ENCODE measurements at places on chromosomes 5 and 9.

GRCh38 chr9:2489838-2490314, 131.7 kb upstream of the VLDLR start:
- no peak overlapping the region for H3K4me3 ChIP-seq
- no peaks in the 10 kb centered on the region for H3K4me1 ChIP-seq
- DNase-seq, result no peak
- H3K36me3 ChIP-seq, result no peaks in the 10 kb centered on the region

- DNase-seq, result no peak
- no peaks in the 10 kb centered on the region for H3K36me3 ChIP-seq
- H3K4me3 ChIP-seq, result no peak overlapping the region
- H3K27ac ChIP-seq, result no peak overlapping the region
- H3K27me3 ChIP-seq, result no peaks in the 10 kb centered on the region
These were observed 500.0 kb upstream of the C9orf72 start for GRCh38 chr9:28073270-28073669.

DNA sequence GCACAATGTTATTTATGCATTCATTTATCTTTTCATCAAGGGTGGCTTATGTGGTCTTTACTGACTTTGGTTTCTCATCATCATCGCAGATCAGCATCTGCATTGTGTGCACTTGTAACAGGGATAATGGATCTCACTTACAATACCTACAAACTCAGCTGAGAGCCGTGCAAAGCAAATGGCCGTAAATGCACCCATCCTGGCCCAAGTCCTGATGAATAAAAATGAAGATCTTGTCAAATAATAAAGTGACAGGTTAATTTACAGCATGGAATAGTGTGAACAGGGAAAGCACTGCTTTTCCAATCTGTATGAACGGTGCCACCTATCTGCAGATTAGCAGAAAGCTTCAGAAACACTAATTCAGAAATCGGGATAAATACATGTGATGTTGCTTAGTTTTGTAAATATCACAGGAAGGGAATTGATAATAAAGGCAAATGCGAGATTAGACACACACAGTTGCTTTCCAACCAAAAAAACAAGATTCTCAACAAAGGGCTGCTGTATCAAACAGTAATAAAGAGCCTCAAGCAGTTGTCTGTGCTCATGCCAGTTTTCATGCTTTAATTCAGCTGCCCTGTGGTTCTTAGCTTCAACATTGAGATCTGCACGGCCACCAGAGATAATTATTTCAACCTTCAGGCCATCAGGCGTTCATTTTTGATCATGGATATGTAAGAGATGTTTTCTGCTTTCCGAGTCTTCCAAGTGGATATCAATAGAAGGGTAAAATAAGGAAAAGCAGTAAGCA, 153.4 kb upstream of the POU5F2 start:
- no peak for DNase-seq
- H3K4me1 ChIP-seq, result no peaks in the 10 kb centered on the region
- no peak overlapping the region for H3K27ac ChIP-seq
- H3K27me3 ChIP-seq, result no peaks in the 10 kb centered on the region
- H3K4me3 ChIP-seq, result no peak overlapping the region
- H3K36me3 ChIP-seq, result no peaks in the 10 kb centered on the region

GRCh38 chr9:114272739-114273431, 50.0 kb upstream of the ORM1 start:
- H3K27me3 ChIP-seq, result no peaks in the 10 kb centered on the region
- no peak overlapping the region for H3K4me3 ChIP-seq
- H3K27ac ChIP-seq, result peak overlapping the region; percentile 0

- DNase-seq, result no peak
- H3K4me1 ChIP-seq, result no peaks in the 10 kb centered on the region
- no peak overlapping the region for H3K27ac ChIP-seq
- H3K4me3 ChIP-seq, result no peak overlapping the region
- peaks cover 12% of the 10 kb centered on the region for H3K27me3 ChIP-seq
These were observed 145.7 kb upstream of the DAB2 start for GRCh38 chr5:39570403-39571027.

DNA sequence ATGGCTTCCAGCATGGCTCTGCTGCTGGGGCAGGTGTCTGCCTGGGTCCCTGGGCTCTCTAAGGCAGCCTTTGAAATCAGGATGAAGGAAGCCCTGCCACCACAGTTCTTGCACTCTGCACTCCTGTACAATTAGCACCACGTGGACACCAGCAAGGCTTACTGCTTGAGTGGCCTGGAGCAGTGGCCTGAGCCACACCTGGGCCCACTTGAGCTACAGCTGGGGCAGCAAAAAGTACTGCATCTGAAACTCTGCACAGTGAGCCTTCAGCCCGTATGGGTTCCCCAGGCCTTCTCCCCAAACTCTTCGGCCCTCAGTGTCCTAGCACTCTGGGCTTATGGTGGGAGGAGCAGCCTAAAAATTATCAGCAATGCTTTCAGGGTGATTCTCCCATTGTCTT, 8.0 kb upstream of the INIP start:
- H3K27ac ChIP-seq, result no peak overlapping the region
- no peak overlapping the region for H3K4me3 ChIP-seq
- no peaks in the 10 kb centered on the region for H3K27me3 ChIP-seq
- H3K4me1 ChIP-seq, result no peaks in the 10 kb centered on the region
- no peak for DNase-seq
- H3K36me3 ChIP-seq, result no peaks in the 10 kb centered on the region

DNA sequence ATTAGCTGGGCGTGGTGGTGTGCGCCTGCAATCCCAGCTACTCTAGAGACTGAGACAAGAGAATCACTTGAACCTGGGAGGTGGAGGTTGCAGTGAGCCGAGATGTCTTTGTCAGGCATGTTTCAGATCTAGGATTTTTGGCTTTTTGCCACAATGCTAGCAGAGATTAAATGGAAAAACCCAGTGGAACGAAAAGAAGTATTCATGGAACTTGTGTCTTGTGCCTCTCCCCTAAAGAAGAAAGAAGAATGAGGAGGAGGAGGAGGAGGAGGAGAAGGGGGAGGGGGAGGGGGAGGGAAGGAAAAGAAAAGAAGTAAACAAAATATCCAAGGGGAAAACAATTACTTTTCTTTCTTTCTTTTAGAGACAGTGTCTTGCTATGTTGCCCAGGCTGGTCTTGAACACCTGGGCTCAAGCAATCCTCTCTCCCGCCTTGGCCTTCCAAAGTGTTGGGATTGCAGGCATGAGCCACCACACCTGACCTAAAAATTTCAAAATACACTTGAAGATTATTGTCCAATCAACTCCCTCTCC, 106.0 kb downstream of the ARRDC3 start:
- H3K4me3 ChIP-seq, result no peak overlapping the region
- peaks cover 4% of the 10 kb centered on the region for H3K4me1 ChIP-seq
- no peak overlapping the region for H3K27ac ChIP-seq
- no peaks in the 10 kb centered on the region for H3K36me3 ChIP-seq

GRCh38 chr9:71830153-71830552, 61.8 kb upstream of the CEMIP2 start:
- H3K4me3 ChIP-seq, result no peak overlapping the region
- H3K27ac ChIP-seq, result no peak overlapping the region
- no peaks in the 10 kb centered on the region for H3K36me3 ChIP-seq
- no peaks in the 10 kb centered on the region for H3K27me3 ChIP-seq
- no peaks in the 10 kb centered on the region for H3K4me1 ChIP-seq

DNA sequence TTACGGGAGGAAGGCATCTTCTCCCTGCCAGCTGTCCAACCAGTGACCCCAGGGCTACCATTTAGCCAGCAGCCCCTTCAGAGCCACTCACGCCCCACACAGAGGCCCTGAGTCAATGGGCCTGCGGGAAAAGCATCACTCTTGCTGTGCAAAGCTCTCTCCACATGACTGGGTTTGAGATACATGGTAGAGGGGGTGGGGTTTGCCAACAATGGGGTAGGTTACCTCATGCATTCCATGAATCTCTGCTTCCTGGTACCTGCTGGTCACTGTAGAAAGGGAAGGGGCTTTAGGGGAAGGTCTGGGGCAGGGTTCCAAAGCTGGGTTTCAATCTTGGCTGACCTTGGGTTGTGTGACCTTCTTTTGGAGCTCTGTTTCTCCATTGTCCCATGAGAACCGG, 22.9 kb upstream of the TTLL11 start:
- H3K27ac ChIP-seq, result no peak overlapping the region
- no peak for DNase-seq
- peaks cover 7% of the 10 kb centered on the region for H3K27me3 ChIP-seq
- no peak overlapping the region for H3K4me3 ChIP-seq
- no peaks in the 10 kb centered on the region for H3K4me1 ChIP-seq

DNA sequence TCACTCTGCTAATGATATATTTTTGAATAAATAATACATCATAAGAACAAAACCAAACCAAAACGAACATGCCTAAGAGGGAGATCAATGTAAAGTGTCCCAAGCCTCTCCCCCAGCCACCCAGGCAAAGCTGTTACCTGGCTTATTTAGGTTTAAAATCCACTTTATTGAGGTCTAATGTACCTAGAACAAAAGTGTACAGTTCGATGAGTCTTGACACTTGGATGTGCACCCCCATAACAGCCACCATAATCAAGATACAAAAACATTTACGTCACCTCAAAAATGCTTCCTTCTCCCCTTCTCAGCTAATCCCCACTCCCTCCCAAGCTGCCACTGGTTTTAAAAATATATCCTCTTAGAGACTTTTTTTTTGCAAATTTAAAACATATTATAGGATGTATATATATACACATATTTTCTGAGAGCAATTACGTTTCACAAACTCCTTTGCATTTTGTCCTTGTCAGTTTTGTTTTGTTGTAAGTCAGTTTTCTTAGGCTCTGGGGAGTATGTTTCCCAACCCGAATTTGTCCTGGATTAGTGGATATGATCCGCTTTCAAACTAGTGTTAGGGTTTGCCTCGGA, 8.3 kb upstream of the NKX2-5 start:
- peaks cover 11% of the 10 kb centered on the region for H3K4me1 ChIP-seq
- DNase-seq, result no peak
- H3K36me3 ChIP-seq, result no peaks in the 10 kb centered on the region
- peak overlapping the region; percentile 13 for H3K4me3 ChIP-seq

GRCh38 chr5:178572617-178573016, 17.6 kb downstream of the COL23A1 start:
- DNase-seq, result no peak
- H3K4me1 ChIP-seq, result peaks cover 13% of the 10 kb centered on the region
- no peaks in the 10 kb centered on the region for H3K36me3 ChIP-seq
- H3K4me3 ChIP-seq, result no peak overlapping the region
- peaks cover 40% of the 10 kb centered on the region for H3K27me3 ChIP-seq

DNA sequence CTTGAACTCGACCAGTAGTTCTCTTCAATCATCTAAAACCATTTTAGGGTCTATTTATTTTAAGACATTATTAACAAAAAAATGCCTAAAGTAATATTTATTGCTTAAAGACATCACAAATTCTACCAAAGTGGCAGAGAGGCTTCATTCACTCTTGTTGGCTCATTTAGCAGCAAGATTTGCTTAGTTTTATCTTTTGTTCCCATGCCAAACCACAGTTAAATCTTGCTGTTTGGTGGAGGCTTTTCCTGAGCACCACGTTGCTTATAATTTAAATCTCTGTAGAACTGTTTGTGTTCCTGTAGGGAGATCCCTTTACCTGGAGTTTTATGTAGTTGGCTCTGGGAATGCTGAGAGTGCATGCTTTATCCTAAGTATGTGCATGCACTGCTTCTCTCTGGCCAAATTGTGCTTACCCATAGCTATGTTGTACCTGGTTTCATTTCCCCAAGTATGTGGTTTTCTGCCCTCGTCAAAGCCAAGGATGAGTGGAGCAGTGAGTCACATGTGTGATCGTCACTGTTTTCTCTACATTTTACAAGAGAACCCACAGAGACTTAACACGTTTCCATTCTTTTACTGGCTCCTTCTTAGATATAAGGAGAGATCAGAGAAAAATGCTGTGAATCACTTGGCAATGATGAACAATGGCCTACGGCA, 42.1 kb upstream of the MAST4 start:
- no peak overlapping the region for H3K27ac ChIP-seq
- no peak for DNase-seq
- no peak overlapping the region for H3K4me3 ChIP-seq
- no peaks in the 10 kb centered on the region for H3K36me3 ChIP-seq

GRCh38 chr9:119722384-119722783, 353.1 kb upstream of the BRINP1 start:
- H3K27me3 ChIP-seq, result no peaks in the 10 kb centered on the region
- no peak overlapping the region for H3K4me3 ChIP-seq
- H3K4me1 ChIP-seq, result no peaks in the 10 kb centered on the region
- H3K27ac ChIP-seq, result no peak overlapping the region
- no peaks in the 10 kb centered on the region for H3K36me3 ChIP-seq

DNA sequence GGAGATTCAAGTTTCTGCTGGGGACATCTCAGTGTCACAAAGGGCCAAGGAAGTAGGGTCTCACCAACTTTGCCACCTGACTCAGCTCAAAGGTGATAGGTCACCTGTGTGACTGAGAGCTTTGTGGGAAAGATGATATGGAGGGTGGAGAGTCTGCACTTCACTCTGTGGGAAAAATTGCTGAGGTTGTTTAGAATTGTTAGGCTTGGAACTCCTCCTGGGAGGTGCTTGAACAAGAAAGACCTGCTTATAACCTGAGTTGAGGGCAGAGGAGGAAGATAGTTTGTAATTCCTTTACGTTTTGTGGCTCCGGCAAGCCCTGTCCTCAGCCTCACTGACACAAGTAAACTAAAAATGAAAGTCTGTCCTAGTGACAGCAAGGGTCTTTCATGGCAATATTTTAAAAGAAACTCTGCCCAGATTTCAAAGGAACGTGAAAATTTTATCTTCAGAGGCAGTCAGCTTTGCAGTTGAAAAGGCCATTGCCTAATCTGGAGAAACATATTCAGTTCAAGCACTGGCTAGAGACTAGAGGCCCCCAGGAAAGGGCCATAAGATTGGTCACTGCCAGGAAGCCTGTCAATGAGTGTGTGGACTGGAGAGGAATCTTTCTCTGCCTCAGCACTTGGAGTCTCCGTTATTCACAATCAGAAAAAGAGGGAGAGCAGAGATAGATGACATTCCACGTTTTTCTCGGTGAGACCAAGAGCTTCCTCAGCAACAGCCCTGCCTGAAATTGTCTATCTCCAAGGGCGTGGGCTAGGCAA, 23.2 kb downstream of the PCDHAC2 start:
- no peaks in the 10 kb centered on the region for H3K36me3 ChIP-seq
- no peaks in the 10 kb centered on the region for H3K4me1 ChIP-seq
- H3K27ac ChIP-seq, result no peak overlapping the region
- H3K27me3 ChIP-seq, result no peaks in the 10 kb centered on the region

GRCh38 chr5:136070486-136071285, 41.9 kb downstream of the TGFBI start:
- no peak overlapping the region for H3K4me3 ChIP-seq
- no peak for DNase-seq

DNA sequence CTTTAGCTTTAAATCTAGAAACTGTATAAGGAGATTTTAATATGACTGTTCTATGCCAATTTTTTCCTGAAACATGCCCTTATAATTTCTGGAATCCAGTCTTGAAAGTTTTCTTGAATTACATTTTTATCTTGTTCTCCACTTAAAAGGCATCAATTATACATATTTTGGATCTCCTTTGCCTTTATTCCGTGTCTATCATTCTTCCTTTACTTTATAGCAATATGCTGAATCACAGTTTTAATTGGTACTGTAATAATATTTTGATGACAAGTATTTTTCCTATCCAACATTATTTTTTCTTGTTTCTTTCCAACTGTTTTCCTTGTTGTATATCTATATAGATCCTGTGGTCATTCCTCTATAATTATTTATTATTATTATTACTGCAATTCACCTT, 361.2 kb downstream of the PIK3R1 start:
- no peaks in the 10 kb centered on the region for H3K27me3 ChIP-seq
- H3K4me1 ChIP-seq, result no peaks in the 10 kb centered on the region
- H3K4me3 ChIP-seq, result no peak overlapping the region
- H3K27ac ChIP-seq, result no peak overlapping the region
- H3K36me3 ChIP-seq, result no peaks in the 10 kb centered on the region

- H3K27me3 ChIP-seq, result no peaks in the 10 kb centered on the region
- H3K4me1 ChIP-seq, result no peaks in the 10 kb centered on the region
- no peaks in the 10 kb centered on the region for H3K36me3 ChIP-seq
- no peak overlapping the region for H3K27ac ChIP-seq
- no peak for DNase-seq
- no peak overlapping the region for H3K4me3 ChIP-seq
These were observed 233.6 kb downstream of the GABRB2 start for GRCh38 chr5:161312882-161313281.

Measured in esophagus squamous epithelium (tissue), 5 donors.